ENCODE measurements at places on chromosomes 11 and 22. TPM values are rescaled to one million over a fixed set of nuclear protein-coding genes. Genes with fewer than 3 reads are reported as not detected.

UPK3A gene
- total RNA-seq = not detected

ART1 gene
- not detected for total RNA-seq

DNA sequence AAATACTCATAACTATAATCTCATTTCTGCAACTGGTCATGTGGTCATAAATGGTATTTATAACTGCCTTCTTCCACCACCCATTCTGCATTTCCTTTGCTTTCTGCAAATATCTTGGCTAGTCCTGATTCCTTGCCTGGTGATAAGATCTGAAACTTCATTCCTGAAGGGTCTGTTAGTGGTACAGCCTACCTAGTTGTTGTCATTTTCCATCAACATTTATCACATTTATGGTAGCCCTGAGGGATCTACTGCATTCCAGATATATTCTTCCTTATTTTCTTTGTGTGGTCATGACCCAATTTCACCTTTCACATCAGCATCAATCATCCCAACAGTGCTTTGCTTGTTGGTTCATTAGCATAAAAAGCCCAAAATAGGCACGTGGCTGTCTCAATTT, 50.1 kb downstream of the DDX6 start:
- DNase-seq = no peak

DNA sequence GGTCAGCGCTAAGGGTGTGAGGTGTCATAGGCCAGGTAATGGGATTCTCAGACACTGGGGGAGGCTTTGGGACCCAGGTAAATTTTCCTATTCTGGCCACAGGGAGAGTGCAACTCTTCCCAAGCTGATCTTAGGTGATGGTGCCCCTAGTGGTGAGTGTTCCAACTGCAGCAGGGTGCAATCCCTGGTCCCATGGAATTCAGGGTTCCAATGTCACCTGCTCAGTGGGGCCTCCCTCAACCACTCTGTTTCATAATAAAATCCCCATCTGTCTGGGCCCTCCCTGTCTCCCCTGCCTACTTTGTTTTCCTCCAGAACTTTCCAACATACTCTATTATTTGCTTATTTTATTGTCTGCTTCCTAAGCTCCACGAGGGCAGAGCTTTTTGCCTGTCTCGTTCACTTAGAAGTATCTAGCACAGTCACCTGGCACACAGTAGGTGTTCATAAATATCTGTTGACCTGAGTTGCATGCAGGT, 2.9 kb upstream of the SGSM1 start:
- peak; percentile 67 for DNase-seq

TNNI2 gene
- total RNA-seq = not detected

GRCh38 chr11:57791321-57792059, 29.9 kb downstream of the CTNND1 start:
- DNase-seq = no peak

C11orf21 gene
- not detected for total RNA-seq

- no peak for DNase-seq
Measured at GRCh38 chr11:79708319-79708932, 267.6 kb upstream of the TENM4 start.

OR52H1 gene
- total RNA-seq = not detected

DNA sequence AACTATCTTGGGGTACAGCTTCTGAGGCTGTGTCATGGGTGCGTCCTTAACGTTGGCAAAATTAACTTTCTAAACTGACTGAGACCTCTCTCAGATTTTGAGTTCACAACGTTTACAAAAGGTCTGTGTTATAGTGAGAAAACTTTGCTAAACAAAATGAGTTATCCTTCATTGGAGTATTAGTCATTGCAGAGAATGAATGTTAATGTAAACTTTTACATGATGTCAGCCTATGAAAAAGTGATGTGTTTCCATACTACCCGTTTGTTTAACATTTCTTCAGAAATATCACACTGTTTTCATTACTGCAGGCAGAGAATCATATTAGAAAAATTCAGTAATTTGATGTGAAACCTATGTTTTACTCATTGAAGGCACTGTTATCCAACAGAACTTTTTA, 32.1 kb downstream of the HSD17B12 start:
- DNase-seq = no peak

GRCh38 chr11:9030601-9031000, 26.8 kb upstream of the NRIP3 start:
- no peak for DNase-seq

DNA sequence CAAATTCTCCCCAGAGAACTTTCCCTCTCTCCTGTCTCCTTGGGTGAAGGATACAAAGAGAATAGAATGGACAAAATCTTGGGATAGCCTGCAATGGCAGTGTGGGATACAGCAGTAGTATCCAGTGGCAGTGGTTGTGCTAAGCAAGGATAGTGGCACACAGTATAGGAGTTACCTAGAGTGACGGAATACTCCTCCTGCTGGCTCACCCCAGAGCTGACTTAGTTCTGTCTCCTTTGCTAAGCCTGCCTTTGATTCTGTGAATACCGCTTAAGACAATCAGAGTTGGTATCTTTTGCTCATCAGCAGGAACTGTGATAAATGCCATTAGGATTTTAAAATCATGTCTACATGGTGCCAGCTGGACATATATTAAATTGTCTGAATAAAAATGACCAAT, 404.3 kb downstream of the JRKL start:
- DNase-seq = no peak

DNA sequence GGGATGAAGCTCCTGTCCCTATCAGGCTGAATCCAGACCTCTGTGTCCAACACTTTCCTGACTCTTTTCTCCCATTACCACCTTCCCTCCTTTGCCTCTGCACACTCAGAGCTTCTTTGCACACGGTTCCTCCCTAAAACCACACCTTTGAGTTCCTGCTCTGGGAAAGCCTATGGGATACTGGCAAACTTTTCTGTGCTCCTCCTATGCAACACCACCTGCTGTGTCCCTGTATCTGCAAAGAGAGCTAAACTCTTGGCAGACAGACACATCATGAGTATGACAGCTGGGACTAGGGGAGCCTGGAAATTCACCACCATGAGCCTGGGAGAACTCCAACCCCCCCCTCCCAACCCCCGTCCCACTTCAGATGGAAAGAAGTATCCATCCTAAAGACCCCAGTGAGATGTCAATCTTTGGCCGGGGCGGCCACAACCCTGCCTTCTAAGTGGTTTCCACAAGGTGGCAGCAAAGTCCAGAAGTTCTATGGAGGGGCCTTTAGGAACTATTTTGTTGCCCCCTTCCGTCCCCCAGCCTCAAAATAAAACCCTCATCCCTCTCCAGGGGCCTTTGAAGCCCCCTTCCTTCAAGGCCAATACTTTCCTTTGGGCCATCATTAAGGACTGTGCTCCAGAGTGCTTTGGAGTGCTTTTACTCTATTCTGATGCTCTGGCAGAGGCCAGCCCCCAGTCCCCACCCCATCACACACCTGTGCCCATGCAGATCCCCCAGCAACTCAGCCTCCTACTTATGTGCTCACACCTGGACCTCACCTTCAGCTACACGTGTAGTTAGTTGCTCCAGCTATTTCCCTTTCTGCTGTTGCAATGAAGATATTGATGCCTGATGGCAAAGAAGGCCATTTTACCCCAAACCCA, 19.4 kb downstream of the HTR3A start:
- peak; percentile 11 for DNase-seq

ACAD8 gene
- total RNA-seq = 14.4 TPM

DNA sequence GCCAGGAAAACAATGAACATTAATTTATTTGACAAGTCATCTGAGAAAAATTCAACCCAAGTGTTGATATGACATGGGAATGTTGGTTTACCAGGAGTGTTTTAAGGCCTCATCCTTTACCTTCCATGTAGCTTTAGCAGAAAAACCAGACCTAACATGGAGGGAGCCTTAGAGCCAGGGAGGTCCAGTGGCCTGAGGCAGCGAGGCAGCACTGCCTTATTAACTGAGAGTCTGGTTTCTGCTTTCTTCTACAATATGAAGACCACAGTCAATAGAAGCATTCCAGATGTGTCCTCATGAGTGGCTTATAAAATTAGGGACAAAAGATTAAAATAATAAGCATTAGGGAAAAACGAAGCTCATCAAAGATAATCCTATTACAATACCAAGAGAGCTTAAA, 61.5 kb downstream of the DKK3 start:
- DNase-seq = no peak

GRCh38 chr11:44113018-44113417, 17.5 kb downstream of the EXT2 start:
- DNase-seq = no peak

DNA sequence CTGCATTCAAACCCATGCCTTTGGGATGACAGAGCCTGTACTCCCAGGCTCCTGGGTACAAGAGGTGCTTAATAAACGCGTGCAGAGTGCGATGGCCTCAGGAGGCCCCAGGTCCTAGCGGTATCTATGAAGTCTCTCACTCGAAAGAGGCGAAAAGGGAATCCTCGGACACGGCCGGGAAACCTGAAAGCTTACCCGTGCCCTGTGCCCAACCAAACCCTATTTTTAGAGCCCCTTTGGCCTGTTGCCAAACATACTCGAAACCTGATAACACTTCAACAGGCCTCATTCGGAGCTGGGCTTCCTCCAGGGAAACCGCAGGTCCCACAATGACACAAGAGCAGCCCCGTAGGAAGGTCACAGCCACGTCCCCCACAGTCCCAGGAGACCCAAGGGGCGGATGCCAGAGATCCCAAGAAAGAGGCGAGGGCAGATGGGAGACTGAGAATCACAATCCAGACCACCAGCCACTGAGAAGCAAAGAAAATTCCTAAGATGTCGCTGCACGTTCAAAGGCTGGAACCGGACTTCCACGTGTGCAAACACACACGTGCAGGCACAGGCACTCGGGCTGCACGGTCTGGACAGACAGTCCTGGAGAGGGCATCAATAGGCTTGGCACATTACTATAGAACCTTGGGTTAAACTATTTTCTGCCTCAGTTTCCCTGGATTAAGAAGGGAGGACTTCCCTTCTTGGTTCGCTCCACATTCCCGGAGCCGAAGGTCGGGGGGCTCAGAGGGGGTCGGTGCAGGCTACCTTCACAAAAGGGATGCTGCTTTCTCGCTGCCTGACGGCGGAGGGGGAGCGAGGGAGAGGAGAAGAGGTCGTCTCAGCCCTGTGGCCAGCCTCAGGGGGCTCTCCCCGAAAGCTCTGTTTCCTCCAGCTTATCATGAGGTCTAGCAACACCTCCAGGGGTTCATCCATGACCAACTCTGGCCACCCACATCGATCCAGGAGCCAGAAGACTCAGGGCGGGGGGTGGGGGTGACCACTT, 8.2 kb downstream of the PDGFB start:
- DNase-seq = peak; percentile 49

GRCh38 chr11:1927026-1927847, 7.7 kb downstream of the TNNT3 start:
- DNase-seq = no peak

- no peak for DNase-seq
Measured at GRCh38 chr22:11253000-11253511, 4274.9 kb upstream of the OR11H1 start.

DNA sequence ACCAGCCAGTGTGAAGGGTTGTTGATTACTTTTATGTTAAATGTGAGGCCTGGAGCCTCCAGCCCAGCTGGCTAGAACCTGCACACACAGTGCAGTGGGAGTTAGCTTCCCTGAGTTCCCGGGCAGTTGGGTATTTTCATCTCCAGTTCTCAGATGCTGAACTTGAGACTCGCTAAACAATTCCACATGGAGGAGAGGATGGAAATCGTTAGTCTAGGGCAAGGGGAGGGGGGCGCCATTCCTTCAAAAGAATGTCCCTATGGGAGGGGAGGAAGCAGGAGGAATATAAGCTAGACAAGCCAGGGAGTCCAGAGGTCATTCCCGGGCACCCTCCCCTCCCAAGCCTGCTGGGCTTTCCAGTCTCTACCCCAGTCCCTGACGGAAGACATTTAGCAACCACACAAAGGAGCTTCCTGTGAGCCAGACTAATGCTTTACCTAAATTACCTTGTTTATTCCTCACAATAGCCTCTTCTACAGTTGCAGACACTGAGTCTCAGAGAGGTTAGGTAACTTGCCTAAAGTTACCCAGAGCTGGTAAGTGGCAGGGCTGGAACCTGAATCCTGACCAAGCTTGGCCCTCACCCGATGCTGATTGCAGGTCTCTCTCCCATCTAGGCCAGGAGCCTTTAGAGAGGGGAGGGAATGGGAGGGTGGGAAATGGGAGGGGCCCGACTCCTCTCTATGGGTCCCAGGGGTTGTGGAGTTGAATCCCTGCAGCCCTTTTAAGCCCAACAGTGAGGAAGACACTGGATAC, 1.9 kb upstream of the TSKU start:
- DNase-seq = no peak

VSIG2 gene
- total RNA-seq = under 0.01 TPM

CRYBB1 gene
- 0.22 TPM for total RNA-seq

IGF2 gene
- total RNA-seq = 4.6 TPM

DNA sequence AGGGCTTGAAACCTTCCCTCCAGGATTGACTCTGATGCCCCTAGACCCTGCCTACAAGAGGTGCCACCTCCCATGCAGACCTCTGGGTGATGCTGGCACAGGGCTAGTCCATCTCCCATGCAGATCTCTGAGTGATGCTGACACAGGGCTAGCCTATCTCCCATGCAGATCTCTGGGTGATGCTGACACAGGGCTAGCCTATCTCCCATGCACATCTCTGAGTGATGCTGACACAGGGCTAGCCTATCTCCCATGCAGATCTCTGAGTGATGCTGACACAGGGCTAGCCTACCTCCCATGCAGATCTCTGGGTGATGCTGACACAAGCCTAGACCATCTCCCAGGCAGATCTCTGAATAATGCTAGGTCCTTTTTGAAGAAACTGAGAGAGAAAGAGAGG, 321.7 kb downstream of the NTM start:
- no peak for DNase-seq

GRCh38 chr11:92152245-92152644, 72.4 kb upstream of the FAT3 start:
- DNase-seq = no peak

DNA sequence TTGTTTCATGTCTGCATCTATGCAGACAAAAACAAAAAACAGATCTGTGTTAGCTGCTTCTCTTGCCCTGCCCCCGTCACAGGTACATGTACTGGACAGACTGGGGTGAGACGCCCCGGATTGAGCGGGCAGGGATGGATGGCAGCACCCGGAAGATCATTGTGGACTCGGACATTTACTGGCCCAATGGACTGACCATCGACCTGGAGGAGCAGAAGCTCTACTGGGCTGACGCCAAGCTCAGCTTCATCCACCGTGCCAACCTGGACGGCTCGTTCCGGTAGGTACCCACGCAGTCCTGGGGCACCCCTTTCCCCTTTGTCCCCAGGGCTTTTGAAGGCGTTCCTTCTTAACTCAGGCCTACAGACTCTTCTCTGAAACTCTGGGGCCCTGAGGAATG, 45.2 kb downstream of the LRP5 start:
- no peak for DNase-seq

GRCh38 chr11:636511-637332, at the start of gene DRD4:
Gene DRD4 (plus strand): TSS chr11:637269. CDS start chr11:637305, 36 bp downstream.
- DNase-seq = no peak

DNA sequence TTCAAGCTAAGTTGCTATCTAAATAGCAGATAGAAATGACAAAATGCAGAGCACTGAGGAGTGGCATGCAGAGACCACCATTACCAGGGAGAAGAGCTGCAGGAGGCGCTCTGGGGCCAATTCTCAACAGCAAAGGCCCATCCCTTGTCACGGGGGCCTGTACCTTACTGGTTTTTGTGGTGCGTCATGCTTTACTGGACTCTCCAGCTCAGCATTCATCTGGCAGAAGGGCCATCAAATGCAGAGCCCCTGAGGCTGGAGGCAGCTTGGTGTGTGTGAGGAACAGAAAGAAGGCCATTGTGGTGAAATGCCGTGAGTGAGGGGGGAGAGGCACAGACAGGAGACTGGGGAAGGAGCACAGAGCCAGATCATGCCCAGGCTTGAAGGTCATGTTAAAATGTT, 56.5 kb upstream of the NAV2 start:
- no peak for DNase-seq

- DNase-seq = no peak
Measured at GRCh38 chr11:91904792-91905785, 319.5 kb upstream of the FAT3 start.
